ENCODE measurements at places on chromosomes 3 and 15. TPM values are rescaled to one million over a fixed set of nuclear protein-coding genes. Genes with fewer than 3 reads are reported as not detected.
A peak's percentile ranks its signal among the peaks of the same experiment; 100 is the strongest.

- DNase-seq, result no peak
Measured at GRCh38 chr15:79520654-79521053, 88.5 kb downstream of the MINAR1 start.

The TEX55 gene
- not detected for total RNA-seq

The GABRB3 gene
- total RNA-seq, result not detected

The PRSS50 gene
- not detected for total RNA-seq

DNA sequence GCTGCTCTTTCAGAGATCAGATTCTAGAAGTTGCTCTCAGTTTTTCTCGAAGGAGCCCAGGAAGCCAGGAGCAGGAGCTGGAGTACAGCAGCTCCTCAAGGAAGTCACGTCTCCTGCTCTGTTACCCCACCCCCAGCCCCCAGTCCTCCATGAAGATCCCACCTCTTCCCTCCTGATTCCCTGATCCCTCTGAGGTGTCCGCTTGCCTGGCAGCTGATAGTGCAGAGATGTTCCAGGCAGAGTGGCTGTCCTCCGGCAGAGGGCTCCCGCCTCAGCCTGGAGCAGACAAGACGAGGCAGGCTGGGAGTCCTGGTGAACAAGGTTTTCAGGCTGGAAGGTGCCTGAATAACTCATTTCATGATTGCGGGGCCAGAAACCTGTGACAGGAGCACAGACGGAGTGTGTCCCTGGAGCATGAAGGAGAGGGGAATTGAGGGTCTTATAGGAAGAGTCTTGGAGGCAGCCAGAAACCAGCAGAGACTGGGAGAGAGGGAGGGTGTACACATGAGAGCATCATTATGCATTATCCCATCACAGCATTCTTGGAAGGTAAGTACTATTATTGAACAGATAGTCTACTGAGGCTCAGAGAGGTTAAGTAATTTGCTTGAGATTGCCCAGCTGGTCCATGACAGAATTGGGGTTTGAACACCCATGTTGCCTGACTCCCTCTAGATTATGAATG is 1.2 kb downstream of the HRH1 start:
- no peak for DNase-seq

- no peak for DNase-seq
Measured at GRCh38 chr3:61912158-61912557, 350.8 kb downstream of the PTPRG start.

GRCh38 chr15:45276831-45277230 is 24.8 kb downstream of the SLC28A2 start:
- DNase-seq, result no peak

The TTLL13 gene
- 1.1 TPM for total RNA-seq

DNA sequence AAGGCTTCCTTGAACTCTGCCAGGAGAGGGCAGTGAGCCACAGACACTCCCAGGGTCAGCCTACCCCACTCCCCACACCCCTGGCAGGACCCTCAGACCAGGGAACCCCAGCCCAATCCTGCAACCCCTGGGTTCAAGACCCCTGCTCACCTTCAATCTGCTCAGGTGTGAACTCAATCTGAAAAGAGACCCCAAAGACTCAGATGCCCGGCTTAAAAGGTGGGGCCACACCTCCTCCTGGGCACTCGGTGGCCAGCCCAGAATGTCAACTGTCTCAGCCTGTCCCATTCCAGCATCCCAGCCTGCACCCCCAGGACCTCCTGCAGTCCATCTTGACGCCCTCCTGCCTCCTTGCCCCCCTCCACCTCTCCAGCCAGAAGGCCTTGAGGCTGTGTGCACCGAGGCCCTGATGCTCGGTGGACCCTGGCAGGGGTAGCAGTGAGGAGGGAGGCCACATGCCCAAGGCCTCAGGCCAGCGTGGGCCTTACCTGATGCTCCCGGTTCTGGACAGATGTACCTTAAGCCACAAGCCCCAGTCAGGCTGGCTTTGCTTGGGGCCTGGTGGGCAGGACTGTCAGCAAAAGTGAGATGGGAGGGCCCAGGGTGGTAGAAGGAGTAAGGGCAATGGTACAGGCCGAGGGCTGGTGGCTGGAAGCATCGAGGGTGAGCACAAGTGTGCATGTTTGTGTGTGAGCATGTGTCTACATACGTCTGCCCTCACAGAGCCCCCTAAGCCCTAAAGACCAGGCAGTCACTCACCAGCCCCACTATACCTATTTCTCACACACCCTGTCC is 2.2 kb downstream of the MYL3 start:
- no peak for DNase-seq

DNA sequence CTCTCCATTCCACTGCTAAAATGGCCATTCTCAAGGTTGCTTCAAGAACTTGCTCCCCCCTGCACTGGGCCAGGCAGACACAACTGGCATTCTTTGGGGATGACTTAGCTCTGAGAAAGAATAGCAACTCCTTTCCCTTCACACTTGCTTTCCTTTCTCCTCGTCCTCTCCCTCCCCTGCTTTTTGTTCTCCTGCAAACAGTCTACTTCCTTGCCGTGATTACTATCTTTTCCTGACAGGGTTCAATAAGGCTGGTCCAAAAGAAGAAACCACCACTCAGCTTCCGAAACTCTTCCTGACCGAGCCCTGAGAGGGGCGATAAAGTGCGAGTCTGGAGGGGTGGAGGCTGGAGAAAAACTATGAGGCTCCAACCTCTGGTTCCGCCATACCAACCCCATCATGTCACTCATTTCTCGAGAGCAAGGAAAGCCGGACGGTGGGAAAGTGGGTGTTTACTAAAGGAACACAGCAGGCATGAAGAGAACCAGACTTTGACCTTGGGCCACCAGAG is 5.0 kb downstream of the AMOTL2 start:
- DNase-seq, result no peak

The CHL1 gene
- not detected for total RNA-seq

The AHSG gene
- not detected for total RNA-seq

- no peak for DNase-seq
Measured at GRCh38 chr3:171266034-171266739, 194.0 kb downstream of the TNIK start.

GRCh38 chr3:127233371-127233770 is 40.4 kb downstream of the PRR23E start:
- DNase-seq, result no peak

DNA sequence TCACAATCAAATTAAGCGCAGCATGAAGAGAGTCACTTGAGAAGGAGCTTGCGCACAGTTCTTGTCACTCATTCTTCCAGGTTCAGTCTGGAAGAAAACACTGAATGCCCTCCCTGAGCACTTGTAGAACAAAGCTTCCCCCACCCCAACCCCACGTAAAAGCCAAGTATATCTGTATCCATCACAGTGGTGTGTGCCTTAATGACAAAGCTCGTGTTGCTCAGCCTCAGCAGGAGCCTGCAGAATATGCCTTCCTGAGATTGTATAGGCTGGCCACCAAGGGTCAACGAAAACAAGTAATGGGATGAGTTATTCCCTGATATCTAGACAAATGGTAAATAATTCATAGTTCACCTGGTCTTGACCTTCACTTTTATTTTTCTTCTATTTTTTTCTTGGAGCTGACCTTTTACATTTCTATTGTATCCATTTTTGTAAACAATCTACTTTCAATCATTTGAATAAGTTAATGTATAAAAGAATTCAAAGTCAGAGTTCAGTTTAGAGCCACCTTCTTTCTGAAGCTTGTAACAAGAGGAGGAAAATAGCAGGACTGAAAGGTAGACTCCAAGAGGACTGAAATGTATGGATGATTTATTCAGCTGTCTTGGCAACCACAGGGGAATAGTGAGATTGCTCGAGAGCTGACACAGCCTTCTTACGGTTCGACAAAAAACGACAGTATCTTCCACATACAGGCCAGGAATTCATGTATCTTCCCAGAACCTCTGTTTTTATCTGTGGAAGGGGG is 405.5 kb upstream of the TPM1 start:
- DNase-seq, result no peak

DNA sequence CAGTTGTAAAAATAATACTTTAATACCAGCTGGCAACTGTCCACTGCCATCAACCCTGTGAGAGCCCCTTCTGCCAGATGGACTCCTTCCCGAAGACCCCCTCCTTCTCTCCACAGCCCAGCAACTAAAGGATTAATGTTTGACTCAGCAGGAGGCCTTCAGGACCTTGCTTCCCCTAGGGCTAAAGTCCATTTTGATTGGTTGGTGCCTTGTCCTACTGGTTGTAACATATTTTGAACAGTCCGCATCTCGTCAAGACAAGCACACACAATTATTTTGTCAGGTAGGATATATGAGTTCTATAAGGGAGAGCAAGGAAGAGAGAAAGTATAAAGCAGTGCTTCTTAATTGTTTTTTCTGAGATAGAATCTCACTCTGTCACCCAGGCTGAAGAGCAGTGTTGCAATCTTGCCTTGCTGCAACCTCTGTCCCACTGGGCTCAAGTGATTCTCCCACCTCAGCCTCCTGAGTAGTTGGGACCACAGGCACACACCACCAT is 18.6 kb downstream of the ACOX2 start:
- no peak for DNase-seq

DNA sequence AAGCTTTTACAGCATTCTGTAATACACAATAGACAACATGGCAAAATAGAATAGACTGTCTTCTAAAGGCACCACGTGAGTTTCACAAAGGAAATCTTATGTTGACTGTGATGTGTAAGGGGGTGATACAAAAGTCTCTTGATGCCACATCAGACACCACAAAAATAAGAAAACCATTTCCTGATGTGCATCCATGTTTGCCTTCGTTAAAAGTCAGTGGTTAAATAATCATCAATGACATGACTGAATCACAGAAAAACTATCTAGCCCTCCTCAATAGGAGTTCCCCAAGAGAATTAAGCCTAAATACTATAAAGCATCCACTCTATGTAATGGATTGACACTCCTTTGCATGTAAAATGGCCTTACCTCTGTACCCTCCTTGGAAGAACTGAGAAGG is 198.6 kb upstream of the SLC2A2 start:
- DNase-seq, result no peak

- peak; percentile 56 for DNase-seq
Measured at GRCh38 chr3:71478568-71478967, 105.0 kb downstream of the FOXP1 start.

The ZNF770 gene
- total RNA-seq, result 28.7 TPM

The SLC2A2 gene
- not detected for total RNA-seq

DNA sequence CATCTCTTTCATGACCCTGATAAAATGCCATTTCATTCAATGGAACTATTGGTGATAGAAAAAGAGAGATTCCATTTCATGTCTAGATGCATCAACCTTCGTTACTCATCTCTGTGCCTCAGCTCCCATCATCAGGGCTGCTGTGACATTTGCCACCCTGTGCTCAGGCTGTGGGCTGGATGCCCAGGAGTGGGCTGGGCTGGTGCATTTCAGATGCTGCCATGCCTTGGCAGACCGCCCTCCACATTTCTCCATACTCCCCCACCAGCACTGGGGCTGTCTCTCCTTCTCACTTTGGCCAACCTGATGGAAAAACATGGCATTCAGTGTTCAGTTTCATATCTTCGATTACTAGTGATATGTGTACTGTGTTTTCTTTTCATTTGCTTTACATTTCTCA is 59.1 kb downstream of the DNASE1L3 start:
- no peak for DNase-seq

DNA sequence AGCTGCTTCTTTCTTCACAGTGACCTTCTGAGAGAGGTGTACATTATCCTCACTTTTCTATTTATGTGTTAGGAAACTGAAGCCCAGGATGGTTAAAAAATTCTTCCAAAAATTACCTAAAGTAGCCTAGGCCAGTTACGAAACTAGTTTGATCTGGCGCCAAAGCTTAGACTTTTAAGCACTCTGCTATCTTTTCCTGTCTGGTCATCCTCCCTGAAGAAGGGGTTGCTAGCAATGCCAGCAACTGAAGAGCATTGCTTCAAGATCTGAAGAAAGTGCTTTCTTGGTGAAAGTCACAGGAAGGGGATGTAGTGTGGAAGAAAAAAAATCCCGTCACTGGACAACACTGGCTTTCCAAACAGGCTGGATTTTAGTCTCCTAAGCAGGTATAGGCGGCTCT is 618.8 kb upstream of the GRM7 start:
- DNase-seq, result no peak

DNA sequence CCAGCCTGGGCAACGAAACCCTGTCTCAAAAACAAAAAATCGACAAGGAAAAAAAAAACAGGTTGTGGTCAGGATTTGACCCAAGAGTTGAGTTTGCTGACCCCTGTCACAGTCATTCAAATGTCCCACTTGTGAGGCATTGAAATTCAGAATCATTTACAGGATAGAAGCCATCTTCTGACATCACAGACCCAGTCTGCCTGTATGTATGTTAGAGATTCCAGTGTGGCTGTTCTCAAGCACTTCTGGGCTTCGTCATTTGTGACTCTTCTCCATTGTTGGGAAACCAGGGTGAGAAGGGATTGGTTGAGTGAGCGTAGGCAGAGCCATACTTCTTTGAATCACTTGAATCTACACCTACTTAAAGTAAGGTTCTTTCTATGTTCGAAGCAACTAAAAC is 57.1 kb downstream of the LMLN start:
- no peak for DNase-seq

The EPHB1 gene
- 2.2 TPM for total RNA-seq

- DNase-seq, result no peak
Measured at GRCh38 chr3:22937536-22937935, 265.6 kb upstream of the UBE2E2 start.

GRCh38 chr3:2961576-2961975 is 148.6 kb downstream of the IL5RA start:
- DNase-seq, result no peak

The LDHAL6B gene
- total RNA-seq, result not detected

GRCh38 chr3:55405436-55405835 is 81.7 kb downstream of the WNT5A start:
- no peak for DNase-seq

- no peak for DNase-seq
Measured at GRCh38 chr3:144629381-144629780, 657.8 kb downstream of the DIPK2A start.

The DIS3L gene
- 20.7 TPM for total RNA-seq

- DNase-seq, result no peak
Measured at GRCh38 chr3:14451844-14452739, 49.7 kb downstream of the SLC6A6 start.

GRCh38 chr3:159829539-159830227 is 159.0 kb upstream of the IL12A start:
- DNase-seq, result no peak

DNA sequence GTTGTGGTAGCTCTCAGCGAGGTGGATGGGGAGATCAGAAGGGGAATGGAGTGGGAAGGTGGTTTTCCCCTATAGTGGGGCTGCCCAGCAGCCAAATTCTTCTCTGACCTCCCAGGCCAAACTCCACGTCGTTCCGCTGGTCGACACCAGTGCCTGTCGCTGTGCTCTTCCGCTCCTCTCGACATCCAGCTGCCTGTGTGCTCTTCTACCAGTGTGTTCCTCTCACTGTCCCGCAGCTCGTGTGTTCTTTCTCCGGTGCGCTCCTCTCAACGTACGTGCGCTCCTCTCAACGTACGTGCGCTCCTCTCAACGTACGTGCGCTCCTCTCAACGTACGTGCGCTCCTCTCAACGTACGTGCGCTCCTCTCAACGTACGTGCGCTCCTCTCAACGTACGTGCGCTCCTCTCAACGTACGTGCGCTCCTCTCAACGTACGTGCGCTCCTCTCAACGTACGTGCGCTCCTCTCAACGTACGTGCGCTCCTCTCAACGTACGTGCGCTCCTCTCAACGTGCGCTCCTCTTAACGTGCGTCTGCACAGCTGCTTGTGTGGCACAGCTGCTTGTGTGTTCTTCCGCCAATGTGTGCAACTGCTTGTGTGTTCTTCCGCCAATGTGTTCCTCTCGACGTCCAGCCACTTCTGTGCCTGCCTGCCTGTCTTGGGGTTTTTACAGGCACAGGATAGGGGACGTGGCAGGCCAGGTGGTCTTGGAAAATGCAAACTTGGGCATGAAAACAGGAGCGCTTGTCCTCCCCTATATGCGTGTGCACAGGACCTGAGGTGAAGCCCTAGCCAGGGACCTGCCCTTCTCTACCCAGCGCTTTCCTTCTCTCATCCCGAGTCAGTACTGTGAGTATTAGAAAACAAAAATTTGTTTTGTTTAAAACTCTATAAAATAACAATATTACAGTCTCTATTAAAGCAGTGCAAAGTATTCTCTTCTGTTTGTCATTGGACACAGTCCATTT is 991.1 kb downstream of the GBE1 start:
- no peak for DNase-seq
